ENCODE measurements at places on chromosomes 6 and 20.

- no peak for DNase-seq
Observed at GRCh38 chr6:2185466-2185865, 59.9 kb downstream of the GMDS start.

DNA sequence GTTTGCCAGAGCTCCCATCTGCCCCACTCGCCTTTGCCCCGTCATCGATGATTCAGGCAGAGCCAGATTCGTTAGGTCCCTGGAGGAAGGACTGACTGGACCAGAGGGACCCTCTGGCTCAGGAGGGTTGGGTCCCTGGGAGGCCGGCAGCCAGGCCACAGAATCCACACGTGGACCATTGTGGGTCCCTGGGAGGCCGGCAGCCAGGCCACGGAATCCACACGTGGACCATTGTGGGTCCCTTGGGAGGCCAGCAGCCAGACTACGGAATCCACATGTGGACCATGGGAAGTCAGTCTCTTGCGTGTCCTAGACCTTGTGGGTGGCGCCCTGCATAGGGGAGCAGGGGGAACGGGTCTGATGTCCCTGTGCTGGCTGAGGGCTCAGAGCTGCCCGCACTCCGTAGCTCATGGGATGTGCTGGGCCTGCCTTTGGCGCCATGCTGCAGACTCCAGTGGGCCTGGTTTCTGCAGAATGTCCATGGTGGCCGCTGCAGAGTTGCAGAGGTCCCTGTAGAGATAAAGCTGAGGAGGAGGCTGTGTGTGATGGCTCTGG lies 23.5 kb downstream of the UCKL1 start:
- DNase-seq: no peak

DNA sequence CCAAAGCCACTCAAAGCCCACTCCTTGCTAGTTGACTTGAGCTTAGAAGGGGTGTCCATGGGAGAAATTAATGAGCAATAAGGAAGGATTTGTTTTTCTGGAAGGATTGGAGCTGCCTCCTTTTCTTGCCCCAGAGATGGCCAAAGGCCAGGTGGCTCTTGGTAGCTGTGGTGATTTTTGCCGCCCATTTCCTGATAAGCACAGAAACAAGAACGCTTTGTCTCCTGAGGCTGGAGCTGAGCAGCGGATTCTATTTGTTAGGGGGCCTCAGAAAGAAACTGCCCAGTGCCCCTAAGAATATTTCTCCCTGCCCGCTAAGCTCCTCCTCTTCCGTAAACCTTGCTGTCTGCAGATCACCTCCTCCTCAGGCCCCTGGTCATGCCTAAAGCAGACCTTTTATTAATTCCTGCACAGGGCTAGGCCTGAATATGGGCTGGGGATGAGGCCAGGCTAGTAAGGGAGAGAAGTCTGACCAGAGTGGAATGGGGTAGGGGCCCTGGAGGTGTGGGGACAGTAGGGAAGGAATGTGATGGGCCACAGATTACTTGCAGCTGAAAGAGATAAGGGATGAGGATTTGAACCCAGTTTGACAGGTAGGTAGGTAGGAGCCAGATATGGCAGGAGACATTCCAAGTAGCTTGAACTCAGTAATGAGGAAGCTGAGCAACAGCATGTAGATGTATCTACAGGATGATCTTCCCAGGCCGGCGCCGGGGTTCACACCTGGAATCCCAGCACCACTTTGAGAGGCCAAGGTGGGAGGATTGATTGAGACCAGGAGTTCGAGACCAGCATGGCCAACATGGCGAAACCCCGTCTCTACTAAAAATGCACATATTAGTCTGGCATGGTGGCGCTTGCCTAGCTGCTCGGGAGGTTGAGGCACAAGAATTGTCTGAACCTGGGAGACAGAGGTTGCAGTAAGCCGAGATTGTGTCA lies 71.2 kb upstream of the NAA20 start:
- DNase-seq: no peak

DNA sequence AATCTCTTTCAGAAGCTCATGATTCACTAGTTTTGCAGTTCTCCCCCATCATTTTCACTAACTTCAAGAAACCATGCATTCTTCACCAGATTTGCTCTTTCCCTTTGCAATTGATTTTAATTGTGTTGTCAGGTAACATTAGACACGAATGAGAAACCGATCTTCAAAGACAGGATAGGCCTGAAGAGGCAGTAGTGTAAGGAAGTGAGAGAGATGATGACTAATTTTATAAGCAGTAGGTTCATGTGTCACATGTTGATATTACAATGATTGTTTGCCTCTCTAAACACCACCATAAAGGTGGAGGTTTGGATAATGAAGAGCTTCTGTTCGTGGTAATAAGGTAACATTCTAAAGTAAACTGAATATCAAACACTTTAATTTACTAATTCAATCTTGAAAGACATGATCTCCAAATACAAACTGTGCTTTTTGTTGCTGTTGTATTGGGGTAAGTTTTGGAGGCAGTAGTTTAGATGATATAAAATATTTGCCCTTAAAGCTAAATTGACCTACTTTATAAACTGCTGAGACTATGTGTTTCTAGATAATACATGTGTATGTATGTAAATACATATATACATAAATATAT lies 207.2 kb downstream of the PHACTR1 start:
- peak; percentile 15 for DNase-seq

DNA sequence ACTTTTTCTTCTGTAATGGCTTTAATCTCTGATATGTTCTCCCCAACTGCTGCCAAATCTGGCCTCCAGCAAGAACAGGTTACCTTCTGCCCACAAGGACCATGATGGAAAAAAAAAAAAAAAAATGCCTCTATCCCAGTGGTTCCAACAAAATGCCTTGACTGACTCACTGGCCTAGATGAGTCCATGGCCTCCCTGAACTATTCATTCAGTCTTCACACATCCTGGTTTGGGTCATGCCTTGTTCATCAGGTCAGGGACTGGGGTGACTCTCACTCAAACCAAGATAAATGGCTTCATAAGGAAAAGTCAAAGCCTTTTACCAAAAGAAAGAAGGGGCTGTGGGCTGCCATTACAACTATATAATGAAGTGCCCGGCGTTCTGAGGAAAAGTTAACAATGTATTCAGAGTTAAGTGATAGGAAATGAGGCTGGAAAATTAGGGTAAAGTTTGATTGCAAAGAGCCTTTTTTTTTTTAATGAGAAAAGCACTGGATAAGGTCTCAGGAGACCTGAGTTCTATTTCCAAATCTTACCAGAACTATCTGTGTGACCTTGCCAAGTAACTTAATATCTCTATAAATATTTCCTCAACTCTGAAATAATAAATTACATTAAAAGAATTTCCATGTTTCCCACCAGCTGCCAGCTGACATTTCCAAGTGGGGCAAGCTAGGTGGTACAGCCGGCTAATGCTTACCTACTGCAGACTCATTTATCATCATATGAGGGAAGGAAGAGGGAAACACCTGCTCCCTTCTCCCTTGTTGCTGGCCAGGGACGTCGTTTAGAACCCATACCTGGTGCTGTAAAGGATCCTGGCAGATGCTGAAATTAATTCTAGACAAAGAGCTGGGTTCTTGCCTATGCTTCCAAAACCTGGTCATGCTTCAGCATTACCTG lies 380.0 kb upstream of the MARCKS start:
- peak; percentile 60 for DNase-seq

Data from RKO (cell line).